Progenitor cell of endocrine pancreas (in vitro differentiated cells): ENCODE measurements at places on chromosomes 11 and 22. TPM values are rescaled to one million over a fixed set of nuclear protein-coding genes. Genes with fewer than 3 reads are reported as not detected.
A peak's percentile ranks its signal among the peaks of the same experiment; 100 is the strongest.

GRCh38 chr11:2314525-2315394, 12.9 kb downstream of the TSPAN32 start:
- no peak for DNase-seq

GRCh38 chr11:37087650-37088572, 489.9 kb upstream of the RAG2 start:
- DNase-seq: no peak

Gene CDCA5
- total RNA-seq: 25.1 and 25.9 TPM in 2 replicates

Gene SESN3
- 79.7 and 80.2 TPM in 2 replicates for total RNA-seq

GRCh38 chr11:61966734-61967115, 709 bp downstream of the FTH1 start:
- no peak for DNase-seq

DNA sequence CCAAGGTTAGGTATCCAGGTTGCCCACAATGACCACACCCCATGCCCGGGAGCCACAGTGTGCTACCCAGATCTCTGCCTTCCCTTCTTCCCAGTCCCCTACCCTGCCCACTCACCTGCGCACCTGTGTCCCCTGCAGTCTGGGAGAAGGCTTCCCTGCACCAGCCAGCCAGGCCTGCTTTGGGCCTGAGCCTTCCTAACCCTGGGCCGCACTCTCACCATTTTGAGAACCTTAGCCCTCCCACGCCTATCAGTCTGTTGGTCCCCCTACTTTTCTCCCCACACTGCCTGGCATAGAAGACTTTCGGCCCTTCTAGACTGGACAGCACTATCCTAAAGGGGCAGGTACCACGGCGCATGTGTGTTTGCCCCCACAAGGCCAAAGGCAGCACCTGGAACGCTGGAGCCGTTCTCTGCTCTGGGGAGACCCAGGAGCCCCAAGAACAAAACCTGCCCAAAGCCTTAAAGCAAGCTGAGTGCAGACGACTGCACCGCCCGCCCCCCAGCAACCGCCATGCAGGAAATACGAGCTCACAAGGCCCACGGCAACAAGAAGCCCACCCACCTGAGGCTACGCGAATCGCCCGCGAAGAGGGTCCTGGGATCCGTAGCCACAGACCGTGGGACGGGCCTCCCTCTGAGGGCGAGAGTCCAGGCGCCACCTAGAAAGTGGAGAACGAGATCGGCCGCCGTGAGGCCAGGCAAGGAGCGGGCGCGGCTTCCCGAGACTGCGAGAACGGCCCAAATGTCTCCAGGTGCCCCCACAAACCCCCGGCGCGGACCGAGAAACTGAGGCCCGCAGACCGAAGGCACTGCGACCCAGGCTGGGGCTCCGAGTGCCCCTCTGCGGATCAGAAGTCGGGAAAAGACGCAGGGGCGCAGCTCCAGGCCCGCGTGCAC, 546 bp downstream of the GNB1L start:
- no peak for DNase-seq

DNA sequence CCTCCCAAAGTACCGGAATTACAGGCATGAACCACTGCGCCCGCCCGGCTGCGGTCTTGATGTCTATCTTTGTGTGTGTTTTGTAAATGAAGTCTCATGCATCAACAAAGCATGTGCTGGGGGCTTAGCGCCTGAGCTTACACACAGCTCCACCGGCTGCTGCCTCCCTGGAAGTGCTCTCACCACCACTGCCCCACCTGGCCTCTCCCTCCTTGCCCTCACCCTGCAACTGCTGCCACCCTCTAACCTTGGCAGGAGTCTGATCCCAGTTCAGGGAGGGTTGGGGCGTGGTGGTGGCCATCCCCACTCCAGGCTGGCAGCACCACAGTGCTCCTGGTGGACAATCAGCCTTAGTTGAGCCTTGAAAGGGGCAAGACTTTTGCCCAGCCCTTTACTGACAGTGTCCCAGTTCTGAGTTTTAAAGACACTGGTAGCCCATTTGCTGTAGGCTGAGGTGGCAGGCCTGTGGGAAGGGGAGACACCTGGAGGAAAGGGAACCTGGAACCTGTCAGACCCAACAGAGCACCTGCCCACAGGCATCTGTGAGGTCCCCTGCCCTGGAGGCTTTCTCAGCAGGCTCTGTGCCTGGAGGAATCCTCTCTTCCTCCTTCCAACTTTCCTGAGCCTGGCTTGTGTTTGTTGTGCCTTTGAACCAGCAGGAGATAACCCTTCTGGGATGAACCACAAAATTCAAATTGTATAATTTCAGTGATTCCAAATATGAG, 42.4 kb upstream of the WEE1 start:
- no peak for DNase-seq

DNA sequence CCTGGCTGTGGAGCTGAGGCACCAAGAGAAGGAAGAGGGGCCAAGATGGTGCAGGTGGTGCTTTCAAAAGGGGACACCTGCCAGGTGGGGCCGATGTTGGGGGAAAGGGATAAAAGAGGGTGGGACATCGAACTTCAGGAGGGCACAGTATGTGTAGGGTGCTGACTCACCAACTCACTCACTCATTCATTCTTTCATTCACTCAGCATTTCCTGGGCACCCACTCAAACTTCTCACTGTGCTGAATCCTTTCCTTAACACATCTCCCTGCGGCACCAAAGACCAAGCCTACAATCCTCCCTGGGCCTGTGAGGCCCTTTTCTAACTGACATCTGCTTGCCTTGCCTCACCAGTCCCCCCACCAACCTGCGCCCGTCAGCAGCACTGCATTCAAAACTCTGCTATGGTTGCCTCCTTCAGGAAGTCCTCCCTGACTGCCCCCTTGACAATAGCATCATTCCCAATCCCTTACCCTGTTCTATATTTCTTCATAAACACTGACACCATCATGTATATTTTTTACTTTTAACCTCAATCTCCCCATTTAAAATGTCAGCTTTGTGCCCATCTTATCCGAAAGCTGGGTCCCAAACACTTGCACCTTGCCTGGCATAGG, 246.6 kb downstream of the MN1 start:
- DNase-seq: no peak

DNA sequence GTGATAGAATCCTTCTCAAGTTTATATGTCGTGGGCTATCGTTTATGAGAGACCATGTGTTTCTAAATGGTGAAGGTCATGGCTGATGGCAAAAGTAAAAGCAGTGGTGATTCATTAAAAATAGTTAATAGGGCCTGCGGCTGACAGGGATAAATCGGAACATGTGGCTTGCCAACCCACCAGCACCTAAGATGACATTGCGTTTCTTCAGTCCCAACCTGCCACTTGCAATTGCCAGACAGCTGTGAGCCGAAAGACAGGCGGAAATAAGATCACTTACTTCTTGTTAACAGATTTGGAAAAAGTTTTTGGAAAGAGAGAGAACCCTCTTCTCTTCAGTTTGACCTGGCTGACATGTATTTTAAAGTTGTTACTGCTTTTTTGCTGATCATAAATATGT, 131.5 kb upstream of the MPPED2 start:
- no peak for DNase-seq

Gene APOBEC3G
- 4.8 and 7.9 TPM in 2 replicates for total RNA-seq

GRCh38 chr11:79404806-79405205, 36.0 kb downstream of the TENM4 start:
- DNase-seq: no peak

- DNase-seq: peak; percentile 94
Measured at GRCh38 chr22:17171153-17172028, 12.3 kb upstream of the HDHD5 start.

Gene SEC14L6
- total RNA-seq: 3.7 and 4.8 TPM in 2 replicates

GRCh38 chr11:69923641-69924307, 104.6 kb upstream of the FGF3 start:
- no peak for DNase-seq

DNA sequence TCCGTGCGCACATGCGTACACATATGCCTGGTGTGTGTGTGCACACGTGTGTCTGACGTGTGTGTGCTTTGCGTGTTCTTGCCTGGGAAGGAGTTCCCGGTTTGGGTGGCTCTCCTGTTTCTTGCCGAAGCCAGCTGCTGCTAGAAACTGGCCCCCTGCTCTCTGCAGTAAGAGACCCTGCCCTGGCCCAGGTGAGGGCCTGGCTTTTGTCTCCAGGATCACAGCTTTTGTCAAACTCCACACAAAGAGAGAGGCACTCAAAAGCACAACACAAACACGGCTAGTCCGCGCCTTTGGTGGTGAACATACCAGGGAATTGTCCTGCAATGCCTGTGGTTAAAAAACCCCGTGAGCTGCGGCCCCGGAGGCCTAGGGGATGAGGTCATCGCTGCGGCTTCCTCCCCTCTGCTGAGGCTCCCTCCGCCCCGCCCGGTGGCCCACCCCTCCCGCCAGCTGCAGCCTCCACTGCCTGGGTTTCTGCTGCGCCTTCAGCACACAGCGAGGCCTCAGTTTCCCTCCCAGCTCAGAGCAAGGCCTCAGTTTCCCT, 88.9 kb downstream of the KCNQ1 start:
- peak; percentile 58 for DNase-seq

Gene NAALADL1
- total RNA-seq: 4.3 and 4.4 TPM in 2 replicates

- no peak for DNase-seq
Measured at GRCh38 chr11:95884376-95884775, 39.5 kb downstream of the MTMR2 start.

DNA sequence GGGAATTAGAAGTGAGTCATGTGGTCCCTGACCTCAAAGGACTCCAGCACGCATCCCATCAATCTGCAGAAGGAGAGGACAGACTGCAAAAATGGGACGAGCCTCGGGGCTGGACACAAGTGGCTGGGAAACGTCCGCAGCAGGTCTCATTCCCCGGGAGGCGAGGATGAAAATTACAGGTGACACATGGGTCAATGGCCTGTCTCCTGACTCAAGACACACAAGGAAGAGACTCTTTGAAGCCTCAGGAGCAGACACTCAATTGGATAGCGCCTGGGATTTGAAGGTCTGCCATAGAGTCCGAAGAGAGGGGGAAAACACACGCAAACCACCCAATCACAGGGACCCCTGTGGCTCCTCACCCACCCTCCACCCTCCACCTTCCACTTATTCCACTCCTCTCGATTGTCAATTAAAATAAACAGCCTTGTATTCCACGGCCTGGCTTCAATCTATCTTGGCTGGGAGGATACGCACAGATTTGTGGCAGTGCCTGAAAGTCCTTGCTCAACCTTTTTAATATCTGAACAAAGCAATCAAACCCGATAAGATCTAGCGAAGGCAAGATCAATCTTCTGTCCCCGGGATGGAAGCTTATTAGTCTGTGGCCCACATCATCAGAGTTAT, 101.8 kb upstream of the CADM1 start:
- no peak for DNase-seq
